ENCODE measurements at places on chromosomes 16 and 17. TPM values are rescaled to one million over a fixed set of nuclear protein-coding genes. Genes with fewer than 3 reads are reported as not detected.

MYADML2 gene
- total RNA-seq, result not detected

GLP2R gene
- 10.4 TPM for total RNA-seq

TNS4 gene
- total RNA-seq, result 91.4 TPM

TBX2 gene
- total RNA-seq, result 7.7 TPM

NLGN2 gene
- 15.6 TPM for total RNA-seq

KRT24 gene
- not detected for total RNA-seq

VAMP2 gene
- total RNA-seq, result 27.7 TPM

SPN gene
- total RNA-seq, result not detected

MYH2 gene
- not detected for total RNA-seq

ZNF205 gene
- total RNA-seq, result 10.9 TPM

CAPNS2 gene
- total RNA-seq, result not detected

TOP2A gene
- total RNA-seq, result 286 TPM

CTF1 gene
- total RNA-seq, result 0.24 TPM

CCL2 gene
- 69.5 TPM for total RNA-seq

RPH3AL gene
- 24.0 TPM for total RNA-seq

KRT17 gene
- total RNA-seq, result 1.3 TPM

ZNF267 gene
- 10.2 TPM for total RNA-seq

GRAPL gene
- not detected for total RNA-seq

BMERB1 gene
- 87.1 TPM for total RNA-seq

TGFB1I1 gene
- 44.8 TPM for total RNA-seq

ZNF750 gene
- not detected for total RNA-seq
